Activated CD8-positive, alpha-beta T cell treated with anti-CD3 and anti-CD28 coated beads for 36 hours (primary cell): ENCODE measurements at places on chromosomes 2 and 18.

DNA sequence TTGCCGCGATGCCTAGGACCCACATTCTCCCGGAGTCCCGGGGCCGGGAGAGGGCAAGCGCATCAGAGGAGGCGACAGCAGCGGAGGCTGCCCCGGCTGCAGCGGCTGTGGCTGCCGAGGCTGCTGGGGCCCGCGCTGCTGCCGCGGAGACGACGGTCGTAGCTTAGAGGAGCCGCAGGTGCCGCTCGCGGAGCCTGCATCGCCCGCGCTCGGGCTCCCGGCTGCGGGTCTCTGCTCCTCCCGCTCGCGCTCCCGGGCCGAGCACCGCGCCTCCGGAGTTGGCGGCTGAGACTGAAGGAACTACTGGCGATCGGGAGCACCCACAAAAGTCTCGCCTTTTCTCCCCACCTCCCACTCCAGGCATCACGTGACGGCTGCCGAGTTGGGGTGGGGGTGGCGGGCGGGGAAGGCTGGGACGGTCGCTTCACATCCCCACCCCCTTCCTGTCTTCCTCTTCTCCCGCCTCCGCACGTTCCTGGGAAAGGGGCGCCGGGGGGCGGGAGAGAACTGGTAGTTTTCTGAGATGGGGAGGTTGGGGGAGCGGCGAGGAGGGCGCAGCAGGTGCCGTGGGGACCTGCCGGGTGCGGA is at the start of gene LYPD1:
TSS of gene LYPD1 (minus strand) at position 298 of the 588 bp plus-strand sequence. CDS start at position 25, 273 bp downstream.
- DNase-seq = no peak
- H3K4me1 ChIP-seq = no peaks in the 10 kb centered on the region
- H3K27ac ChIP-seq = no peak within 1 kb of the TSS
- H3K4me3 ChIP-seq = no peak within 1 kb of the TSS
- H3K27me3 ChIP-seq = peaks cover 32% of the 10 kb centered on the region

GRCh38 chr2:79758749-79759282 is 246.0 kb downstream of the CTNNA2 start:
- no peak for DNase-seq
- no peaks in the 10 kb centered on the region for H3K27me3 ChIP-seq
- no peaks in the 10 kb centered on the region for H3K36me3 ChIP-seq
- H3K4me1 ChIP-seq = no peaks in the 10 kb centered on the region
- H3K4me3 ChIP-seq = no peak overlapping the region
- no peak overlapping the region for H3K27ac ChIP-seq

GRCh38 chr18:54149078-54149697 is 75.3 kb downstream of the MBD2 start:
- peaks cover 26% of the 10 kb centered on the region for H3K36me3 ChIP-seq
- peak overlapping the region; percentile 96 for H3K27ac ChIP-seq
- H3K4me1 ChIP-seq = peaks cover 46% of the 10 kb centered on the region

- H3K4me3 ChIP-seq = no peak overlapping the region
- H3K27me3 ChIP-seq = no peaks in the 10 kb centered on the region
- DNase-seq = no peak
- peaks cover 3% of the 10 kb centered on the region for H3K36me3 ChIP-seq
- H3K4me1 ChIP-seq = peaks cover 10% of the 10 kb centered on the region
- no peak overlapping the region for H3K27ac ChIP-seq
Measured at GRCh38 chr2:43239981-43240765, 13.8 kb upstream of the ZFP36L2 start.

GRCh38 chr18:12278215-12278671 is 24.1 kb downstream of the CIDEA start:
- no peak overlapping the region for H3K4me3 ChIP-seq
- peaks cover 14% of the 10 kb centered on the region for H3K27me3 ChIP-seq
- peak; percentile 7 for DNase-seq
- no peaks in the 10 kb centered on the region for H3K4me1 ChIP-seq
- no peaks in the 10 kb centered on the region for H3K36me3 ChIP-seq

DNA sequence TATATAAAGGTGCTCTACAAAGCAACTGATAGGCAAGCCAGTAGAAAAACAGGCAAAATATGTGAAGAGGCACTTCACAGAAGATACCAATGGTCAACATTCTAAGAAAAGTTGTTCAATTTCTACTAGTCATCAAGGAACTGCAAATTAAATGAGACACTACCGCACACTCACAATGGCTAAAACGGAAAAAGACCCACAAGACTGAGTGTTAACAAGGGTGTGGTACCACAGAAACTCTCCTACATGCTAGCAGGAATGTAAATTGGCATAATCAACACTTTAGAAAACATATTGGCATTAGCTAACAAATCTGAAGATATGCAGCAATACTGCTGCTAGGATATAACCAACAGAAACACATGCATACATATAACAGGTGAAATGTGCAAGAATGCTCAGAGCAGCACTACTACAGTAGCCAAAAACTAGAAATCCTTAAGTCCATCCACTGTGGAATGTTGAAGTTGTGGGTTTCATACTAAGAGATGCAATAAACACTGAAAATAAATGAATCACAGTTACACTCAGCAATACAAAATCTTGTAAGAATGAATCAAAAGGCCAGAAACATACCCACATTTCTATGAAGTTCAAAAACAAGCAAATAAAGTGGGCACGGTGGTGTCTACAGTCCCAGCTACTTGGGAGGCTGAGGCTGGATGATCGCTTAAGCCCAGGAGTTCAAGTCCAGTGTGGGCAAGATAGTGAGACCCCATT is 9.2 kb downstream of the RNU4ATAC start:
- DNase-seq = no peak
- peak overlapping the region; percentile 43 for H3K27ac ChIP-seq
- H3K4me3 ChIP-seq = peak overlapping the region; percentile 13
- no peaks in the 10 kb centered on the region for H3K27me3 ChIP-seq
- H3K36me3 ChIP-seq = no peaks in the 10 kb centered on the region

DNA sequence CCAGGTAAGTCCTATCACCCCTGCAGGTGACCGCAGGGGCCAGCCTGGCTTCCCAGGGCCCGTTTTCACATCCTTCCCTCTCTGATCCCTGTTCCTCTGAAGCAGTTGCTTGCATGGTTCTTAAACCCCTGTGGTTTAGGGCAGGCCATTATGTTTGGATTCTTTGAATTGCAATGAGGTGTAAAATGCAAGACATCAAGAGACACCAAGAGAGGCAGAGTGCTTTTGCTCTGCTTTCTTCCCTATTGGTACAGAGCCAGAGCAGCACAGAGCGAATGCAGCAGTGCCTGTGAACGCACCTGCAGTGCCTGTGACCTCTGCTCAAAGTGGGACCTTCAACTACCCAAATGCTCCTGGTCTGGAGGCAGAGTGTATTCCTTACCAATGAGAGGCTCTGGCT is 7.6 kb downstream of the RFX8 start:
- no peak overlapping the region for H3K27ac ChIP-seq
- DNase-seq = no peak
- no peak overlapping the region for H3K4me3 ChIP-seq
- H3K36me3 ChIP-seq = no peaks in the 10 kb centered on the region
- no peaks in the 10 kb centered on the region for H3K4me1 ChIP-seq
- H3K27me3 ChIP-seq = no peaks in the 10 kb centered on the region
